ENCODE measurements at places on chromosomes 7 and 10.

- DNase-seq: no peak
These were observed 16.8 kb downstream of the RASGEF1A start for GRCh38 chr10:43249962-43250614.

DNA sequence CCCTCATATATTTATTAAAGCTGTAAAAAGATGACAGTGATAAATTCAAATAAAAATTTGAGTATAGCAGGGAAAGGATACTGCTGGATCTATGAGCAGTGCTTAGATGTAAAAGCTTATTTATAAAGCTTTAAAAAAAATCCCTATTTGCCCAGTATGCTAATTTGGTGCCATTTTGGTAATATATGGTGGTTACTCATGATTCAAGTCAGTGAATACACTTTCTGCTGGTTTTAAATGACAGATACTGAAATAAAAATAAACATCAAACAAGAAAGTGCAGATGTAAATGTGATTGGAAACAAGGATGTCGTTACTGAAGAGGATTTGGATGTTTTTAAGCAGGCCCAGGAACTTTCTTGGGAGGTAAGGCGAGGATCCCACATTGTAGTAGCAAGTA is 134.4 kb upstream of the SAMD8 start:
- DNase-seq: no peak

DNA sequence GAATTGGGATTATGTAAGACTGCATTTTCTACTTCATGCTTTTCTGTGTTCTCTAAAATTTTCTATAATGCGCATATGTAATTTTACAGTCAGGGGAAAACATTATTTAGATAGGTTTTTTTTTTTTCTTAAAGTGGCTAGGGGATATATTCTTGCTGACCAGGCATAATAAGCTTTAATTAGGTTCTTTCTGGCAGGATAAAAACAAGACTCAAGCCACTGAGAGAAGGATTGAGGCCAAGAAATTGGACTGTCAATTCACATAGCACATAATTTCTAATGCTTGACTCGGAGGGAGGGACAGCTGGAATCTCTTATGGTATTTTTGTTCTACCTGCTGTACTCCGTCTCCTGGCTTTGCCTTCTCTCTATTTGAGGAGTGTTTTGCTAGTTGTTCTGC is 119.8 kb upstream of the NPVF start:
- no peak for DNase-seq

DNA sequence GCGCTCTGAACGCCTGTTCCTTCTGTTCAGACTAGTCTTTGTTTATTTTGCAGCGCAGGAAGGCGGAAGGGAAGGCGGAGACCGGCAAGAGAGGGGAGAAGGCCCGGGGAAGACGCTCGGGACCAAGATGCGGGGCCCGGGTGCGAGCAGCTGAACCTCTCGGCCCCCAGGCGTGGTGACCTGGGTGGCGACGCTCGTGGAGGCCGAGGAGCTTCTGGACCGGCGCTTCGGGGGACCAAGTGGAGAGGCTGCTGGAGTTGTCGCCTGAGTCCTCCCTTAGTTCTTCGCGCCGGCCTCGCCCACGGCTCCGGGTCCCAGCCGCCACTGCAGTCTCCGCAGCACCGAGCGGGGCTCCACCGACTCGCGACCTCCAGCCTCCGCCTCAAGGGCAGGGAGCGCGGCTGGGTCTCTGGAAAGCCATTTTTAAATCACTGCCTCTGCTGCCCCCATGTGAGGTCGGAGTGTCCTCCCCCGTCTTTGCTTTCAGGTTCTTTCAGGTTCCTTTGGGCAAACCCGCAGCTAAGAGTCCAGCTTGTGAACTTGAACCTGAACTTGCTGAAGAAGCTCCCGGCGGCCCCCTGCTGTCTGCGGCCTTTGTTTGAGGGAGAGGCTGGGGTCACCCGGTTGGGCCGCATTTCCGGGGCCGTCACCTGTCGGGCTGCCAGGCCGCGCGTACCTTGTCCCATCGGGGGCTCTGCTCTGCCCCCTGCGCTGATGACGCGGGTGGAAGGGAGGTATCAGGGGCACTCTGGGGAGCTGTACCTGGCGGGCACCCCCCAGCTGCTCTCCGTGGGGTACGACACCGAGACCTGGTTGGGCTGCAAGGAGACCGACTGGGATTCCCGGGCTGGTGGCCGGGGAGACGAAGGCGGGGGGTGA is 136.0 kb downstream of the KIF20B start:
- no peak for DNase-seq

DNA sequence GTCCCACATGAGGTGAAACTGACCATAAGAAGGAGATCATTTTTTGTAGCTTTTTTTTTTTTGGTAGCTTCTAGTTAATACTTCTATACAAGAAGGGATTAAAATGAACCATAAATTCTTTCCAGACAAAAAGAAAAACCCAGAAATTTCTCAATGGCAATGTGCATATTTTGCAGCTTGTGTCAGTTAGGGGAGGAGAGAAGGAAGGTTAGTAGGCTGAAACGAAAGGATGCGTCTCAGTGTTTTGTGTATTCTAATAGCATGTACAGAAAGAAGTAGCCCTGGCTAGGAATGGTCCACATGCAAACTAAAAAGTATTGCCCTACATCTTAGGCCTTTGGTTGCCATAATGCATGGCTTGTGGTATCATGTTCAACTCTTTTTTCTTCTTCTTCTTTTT is 90.6 kb downstream of the CACNB2 start:
- no peak for DNase-seq

- DNase-seq: no peak
These were observed 132.6 kb downstream of the CHRM2 start for GRCh38 chr7:137001041-137001440.

- DNase-seq: no peak
These were observed 28.2 kb upstream of the AKAP9 start for GRCh38 chr7:91912494-91912893.

GRCh38 chr7:69837387-69838068 is 239.3 kb downstream of the AUTS2 start:
- peak; percentile 100 for DNase-seq

DNA sequence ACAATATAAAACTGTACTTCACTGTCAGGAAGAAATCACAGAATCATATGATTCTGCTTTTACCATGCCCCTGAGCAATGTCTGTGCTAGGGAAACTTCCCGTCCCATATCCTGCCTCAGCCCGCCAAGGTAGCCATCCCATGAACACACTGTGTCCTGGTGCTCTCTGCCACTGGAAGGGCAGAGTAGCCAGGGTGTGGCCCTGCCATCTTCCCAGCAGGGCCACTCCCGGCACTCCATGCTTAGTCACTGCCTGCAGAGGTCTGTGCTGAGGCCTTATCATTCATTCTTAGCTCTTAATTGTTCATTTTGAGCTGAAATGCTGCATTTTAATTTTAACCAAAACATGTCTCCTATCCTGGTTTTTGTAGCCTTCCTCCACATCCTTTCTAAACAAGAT is 31.8 kb downstream of the AP3M1 start:
- no peak for DNase-seq

- no peak for DNase-seq
These were observed 18.8 kb upstream of the TNPO3 start for GRCh38 chr7:129073738-129074137.

DNA sequence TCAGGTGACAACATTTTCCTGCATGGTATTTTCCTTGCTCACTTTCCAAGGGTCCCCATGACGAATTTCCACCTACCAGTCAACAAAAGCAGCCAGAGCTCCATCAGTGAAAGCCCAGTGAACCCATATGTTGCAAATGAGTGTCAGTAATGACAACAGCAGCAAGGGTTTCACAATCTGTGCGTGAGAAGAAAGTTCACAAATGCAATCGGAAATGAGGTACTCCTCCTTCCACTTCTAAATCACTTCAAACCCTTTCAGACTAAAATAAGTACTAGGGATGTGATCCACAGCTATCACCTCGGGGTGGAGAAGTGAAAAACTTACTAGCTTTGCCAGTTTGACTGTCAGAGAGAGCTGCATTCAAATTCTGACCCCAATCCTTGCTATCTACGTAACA is 55.6 kb upstream of the BET1 start:
- DNase-seq: no peak

DNA sequence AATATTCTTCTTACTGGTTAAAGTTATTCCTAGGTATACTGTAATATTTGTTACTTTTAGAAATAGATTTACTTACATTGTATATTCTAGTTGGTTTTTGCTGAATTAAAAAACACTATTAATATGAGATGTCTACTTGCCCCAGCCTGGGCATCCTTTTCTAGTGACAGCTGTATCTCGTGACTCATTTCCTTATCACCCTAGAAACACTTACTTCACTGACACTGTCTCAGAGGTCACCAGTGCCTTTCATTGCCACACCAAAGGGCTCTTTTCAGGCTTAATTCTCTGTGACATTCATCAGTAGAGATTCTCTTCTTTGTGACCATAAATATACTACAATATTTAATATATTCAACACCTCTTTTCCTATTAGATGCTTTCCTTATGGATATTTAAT is 194.7 kb downstream of the GALNT17 start:
- no peak for DNase-seq

GRCh38 chr7:6409944-6410693 is 37.6 kb downstream of the DAGLB start:
- DNase-seq: no peak

- DNase-seq: no peak
These were observed 29.4 kb downstream of the CFAP46 start for GRCh38 chr10:132912713-132913558.

GRCh38 chr10:123272171-123272570 is 118.0 kb downstream of the BUB3 start:
- no peak for DNase-seq

DNA sequence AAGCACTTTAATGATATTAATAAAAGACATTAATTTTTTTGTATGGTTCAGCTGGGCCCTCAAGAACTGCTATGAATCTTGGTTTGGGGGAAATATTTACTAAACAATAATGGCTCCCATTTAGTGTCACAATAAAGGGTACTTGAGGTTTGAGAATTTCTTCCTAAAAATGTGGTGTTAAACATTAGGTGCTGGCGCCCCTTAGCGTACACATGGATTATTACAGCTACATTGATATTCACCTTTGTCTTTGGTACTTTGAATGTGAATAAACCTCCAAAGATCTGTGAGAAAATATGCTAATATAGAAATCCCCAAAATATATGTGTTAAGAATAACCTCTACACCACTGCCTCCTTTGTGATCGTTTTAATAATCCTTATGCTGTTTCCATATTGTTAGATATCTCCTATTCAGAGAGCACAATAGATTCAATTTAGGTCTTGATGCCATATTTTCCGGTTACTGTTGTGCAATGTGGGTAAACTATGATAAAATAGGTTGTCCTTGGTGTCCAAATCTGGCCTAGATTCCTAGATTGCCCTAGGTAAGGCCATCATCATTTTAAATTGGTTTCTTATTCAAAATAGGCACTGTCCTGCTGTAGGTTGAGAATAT is 161.8 kb upstream of the CACNA2D1 start:
- peak; percentile 79 for DNase-seq

- DNase-seq: no peak
These were observed 14.3 kb upstream of the LARP4B start for GRCh38 chr10:945778-946177.

GRCh38 chr7:7979558-7979957 is 11.0 kb downstream of the GLCCI1 start:
- no peak for DNase-seq

DNA sequence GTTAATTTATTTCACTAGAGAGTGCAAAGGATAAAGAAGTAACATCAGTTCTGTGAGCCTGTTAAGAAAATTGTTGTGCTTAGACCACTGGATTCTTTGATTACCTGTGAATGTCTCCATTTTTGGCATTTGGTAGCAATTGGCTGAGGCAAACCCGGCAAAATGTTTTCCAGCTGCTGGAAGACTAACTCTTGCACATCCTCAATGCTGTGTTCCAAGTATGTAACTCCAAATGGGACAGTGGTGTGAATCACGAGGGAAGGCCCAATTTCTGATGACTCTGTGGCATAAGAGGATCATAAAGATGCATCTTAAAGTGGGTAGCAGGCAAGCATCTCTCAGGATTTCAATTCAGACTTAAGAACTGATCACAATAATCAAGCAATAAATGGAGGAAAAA is 268.8 kb downstream of the RNLS start:
- no peak for DNase-seq

GRCh38 chr7:69871213-69871885 is 273.1 kb downstream of the AUTS2 start:
- DNase-seq: no peak

DNA sequence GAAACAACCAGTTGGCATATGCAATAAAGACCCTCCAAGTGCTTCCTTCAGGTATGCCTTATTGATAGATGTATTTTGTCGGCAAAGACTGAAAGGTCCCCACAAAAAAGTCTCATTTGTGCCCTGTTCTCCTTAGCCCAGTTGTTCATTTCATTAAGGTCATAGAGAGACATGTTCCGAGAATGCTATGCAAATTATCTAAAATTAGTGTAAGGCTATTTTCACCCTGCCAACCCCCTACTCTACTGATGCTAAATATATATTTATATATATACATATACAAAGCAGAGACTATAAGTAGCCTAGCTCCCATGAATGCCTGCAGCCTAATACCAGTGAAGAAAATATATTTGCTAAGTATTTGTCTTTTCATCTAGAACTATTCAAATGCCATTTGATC is 96.7 kb upstream of the ADO start:
- DNase-seq: no peak

DNA sequence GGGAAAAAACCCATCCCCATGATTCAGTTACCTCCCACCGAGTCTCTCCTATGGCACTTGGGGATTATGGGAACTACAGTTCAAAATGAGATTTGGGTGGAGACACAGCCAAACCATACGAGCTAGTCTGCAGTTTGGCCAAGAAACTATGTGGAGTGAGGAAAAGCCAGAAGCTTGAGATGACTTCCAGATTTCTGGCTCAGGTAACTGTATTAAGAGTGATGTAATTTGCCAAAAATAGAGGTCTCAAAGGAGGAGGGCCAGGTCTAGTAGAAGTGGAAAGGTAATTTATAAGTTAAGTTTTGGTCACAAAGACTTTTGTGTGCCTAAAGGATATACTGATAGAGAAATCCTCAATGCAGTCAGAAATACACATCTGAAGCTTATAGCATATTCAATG is 279.7 kb upstream of the MGMT start:
- DNase-seq: no peak

GRCh38 chr7:82694022-82694421 is 250.4 kb upstream of the CACNA2D1 start:
- DNase-seq: no peak

- DNase-seq: no peak
These were observed 19.9 kb downstream of the ADAP1 start for GRCh38 chr7:934469-935163.

- no peak for DNase-seq
These were observed 14.7 kb upstream of the HABP2 start for GRCh38 chr10:113538151-113538550.
